Fibroblast of lung (primary cell): ENCODE measurements at places on chromosomes 6 and 20. TPM values are rescaled to one million over a fixed set of nuclear protein-coding genes. Genes with fewer than 3 reads are reported as not detected.

Gene ADGRG6
- total RNA-seq: 30.0 and 49.9 TPM in 2 replicates

DNA sequence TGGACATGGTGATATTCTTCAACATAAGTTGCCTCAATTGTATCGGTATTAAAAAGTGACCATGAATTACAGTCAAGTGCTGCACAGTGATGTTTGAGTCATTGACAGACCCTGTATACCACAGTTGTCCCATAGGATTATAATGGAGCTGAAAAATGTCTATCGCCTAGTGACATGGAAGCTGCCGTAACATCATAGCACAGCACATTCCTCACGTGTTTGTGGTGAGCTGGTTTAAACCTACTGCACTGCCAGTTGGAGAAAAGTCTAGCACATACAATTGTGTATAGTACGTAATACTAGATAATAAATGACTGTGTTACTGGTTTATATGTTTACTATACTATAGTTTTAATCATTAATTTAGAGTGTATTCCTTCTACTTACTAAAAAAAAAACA lies 150.2 kb downstream of the CDH26 start:
- DNase-seq: peak; percentile 13

DNA sequence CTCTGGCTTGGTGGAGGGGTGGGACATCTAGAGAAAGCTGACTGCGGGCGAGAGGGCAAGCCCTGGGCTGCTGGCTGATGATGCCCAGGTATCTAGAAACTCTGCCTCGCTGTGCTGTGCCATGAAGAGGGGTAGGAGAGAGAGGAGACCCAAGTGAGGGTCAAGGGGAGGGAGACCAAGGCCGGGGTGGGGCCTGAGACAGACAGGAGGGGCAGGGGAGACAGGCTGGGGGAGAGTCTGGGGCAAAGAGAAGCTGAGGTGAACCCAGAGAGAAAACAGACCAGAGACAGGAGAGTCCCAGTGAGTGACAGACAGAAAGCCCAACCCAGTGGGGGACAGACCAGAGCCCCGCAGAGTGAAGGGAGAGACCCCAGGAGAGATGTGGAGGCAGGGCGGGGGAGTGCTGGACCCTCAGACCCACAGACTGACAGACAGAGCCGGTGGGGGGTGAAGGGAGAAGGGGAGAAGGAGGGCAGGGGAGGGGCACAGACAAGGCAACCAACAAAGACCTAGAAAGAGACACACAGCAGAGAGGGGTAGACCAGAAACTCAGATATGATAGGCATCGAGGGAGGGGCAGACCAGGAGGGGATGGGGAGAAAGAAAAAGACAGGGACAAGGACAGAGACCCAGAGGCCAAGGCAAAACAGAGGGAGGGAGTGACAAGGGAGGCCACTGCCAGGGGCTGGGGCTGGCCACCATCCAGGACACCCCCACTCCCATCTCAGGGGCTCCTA lies 5.9 kb downstream of the TEAD3 start:
- DNase-seq: no peak

- DNase-seq: peak; percentile 1
Observed at GRCh38 chr6:141925001-141925400, 207.7 kb upstream of the GJE1 start.

Gene GRIK2
- total RNA-seq: under 0.01 and 0.33 TPM in 2 replicates

DNA sequence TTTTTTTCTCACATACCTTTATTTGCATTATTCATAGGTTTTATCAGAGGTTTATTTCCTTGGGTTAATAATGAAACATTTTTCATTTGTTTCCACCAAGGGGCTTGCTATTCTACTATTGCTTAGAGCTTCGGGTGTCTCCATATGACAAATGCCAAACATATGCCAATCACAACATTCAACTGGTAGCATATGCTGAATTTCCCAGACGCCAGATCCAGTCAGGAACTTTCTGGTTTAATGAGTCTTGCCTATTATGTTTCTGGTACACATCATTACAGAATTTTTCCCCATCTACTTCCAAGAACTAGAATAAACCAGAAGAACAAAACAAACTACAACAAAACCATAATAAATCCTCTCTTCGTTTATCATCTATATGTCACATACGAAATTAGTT lies 180.7 kb downstream of the PRKN start:
- DNase-seq: no peak
